ENCODE measurements at places on chromosomes 7 and 10. TPM values are rescaled to one million over a fixed set of nuclear protein-coding genes. Genes with fewer than 3 reads are reported as not detected.
A peak's percentile ranks its signal among the peaks of the same experiment; 100 is the strongest.

DNA sequence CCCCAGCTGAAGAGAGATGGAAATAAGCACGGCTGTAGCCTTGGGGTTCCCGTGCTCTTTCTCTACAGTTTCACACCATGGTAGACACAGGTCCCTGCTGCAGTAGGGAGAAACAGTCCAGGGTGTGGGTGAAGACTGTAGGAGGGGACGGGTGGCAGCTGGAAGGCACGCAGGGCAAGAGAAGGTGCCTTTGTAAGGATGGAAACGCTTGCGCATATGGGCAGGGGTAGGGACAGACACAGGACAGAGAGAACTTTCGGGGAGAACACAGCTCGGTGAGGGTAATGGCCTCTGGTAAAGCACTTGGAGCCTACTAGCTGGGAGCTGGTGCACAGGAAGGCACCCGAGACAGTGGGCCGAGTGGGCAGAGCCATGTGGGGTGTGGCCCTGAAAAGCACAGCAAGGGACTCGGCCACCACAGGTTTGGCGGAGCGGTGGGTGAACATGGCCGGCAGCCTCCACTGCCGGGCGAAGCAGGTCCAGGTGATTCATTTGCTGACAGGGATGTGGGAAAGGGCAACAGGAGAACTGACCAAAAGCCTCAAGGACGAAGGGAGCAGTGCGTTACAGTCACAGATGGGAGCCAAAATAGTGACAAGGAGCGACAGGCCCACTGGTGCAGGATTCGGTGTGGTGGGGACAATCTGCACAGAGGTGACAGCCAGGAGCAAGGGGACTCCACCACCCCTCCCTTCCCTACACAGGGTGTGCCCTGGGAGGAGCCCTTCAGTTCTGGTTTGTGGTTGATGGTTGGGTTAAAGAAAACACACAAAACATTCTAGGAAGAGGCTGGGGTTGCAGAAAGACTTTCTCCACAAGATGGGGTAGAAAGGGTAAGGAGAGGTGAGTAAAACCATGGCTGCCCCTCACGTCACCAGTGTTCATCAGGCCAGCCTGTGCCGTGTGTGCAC, 97.1 kb downstream of the VOPP1 start:
- no peaks in the 10 kb centered on the region for H3K27me3 ChIP-seq
- peak; percentile 44 for DNase-seq
- H3K36me3 ChIP-seq = peaks cover 14% of the 10 kb centered on the region
- H3K27ac ChIP-seq = peak overlapping the region; percentile 24
- peaks cover 51% of the 10 kb centered on the region for H3K4me1 ChIP-seq

The BLNK gene
- total RNA-seq = not detected

The GBX1 gene
- total RNA-seq = not detected

DNA sequence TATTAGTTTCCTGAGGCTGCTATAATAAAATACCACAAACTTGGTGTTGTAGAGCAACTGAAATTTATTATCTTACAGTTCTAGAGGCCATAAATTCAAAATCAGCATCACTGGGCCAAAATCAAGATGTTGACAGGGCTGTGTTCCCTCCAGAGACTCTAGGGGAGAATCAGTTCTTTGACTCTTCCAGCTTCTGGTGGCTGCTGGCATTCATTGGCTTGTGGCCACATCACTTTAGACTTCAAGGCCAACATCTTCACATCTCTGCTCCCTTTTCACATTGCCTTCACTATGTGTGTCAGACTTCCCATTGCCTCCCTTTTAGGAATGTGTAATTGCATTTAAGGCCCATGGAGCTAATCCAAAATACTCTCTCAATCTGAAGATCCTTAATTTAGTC, 1.6 kb upstream of the MRPS33 start:
- H3K36me3 ChIP-seq = peaks cover 7% of the 10 kb centered on the region
- no peak for DNase-seq

The GCK gene
- total RNA-seq = 2.3 TPM
